ENCODE measurements at places on chromosomes 1 and 21.
A peak's percentile ranks its signal among the peaks of the same experiment; 100 is the strongest.

- no peak for DNase-seq
These were observed 28.4 kb upstream of the BCAS2 start for GRCh38 chr1:114609826-114610225.

DNA sequence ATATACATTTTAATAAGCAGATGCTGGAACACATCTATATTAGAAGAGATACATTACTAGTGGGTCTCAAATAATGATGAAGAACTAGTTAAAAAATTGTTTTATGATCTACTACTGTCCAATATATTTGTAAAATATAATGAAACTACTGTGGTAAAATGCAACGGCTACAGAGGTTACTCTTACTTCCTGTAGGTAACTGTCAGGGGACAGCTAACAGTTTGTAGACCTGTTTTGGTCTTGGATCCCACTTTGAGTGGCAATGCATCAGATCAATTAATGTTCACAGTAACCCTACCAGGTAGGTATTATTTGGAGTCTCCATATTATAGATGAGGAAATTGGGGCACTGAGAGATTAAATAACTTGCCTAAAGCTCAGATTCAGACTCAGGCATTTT lies 26.7 kb upstream of the MYSM1 start:
- no peak for DNase-seq

GRCh38 chr1:39269791-39270342 lies 65.4 kb downstream of the MACF1 start:
- no peak for DNase-seq

DNA sequence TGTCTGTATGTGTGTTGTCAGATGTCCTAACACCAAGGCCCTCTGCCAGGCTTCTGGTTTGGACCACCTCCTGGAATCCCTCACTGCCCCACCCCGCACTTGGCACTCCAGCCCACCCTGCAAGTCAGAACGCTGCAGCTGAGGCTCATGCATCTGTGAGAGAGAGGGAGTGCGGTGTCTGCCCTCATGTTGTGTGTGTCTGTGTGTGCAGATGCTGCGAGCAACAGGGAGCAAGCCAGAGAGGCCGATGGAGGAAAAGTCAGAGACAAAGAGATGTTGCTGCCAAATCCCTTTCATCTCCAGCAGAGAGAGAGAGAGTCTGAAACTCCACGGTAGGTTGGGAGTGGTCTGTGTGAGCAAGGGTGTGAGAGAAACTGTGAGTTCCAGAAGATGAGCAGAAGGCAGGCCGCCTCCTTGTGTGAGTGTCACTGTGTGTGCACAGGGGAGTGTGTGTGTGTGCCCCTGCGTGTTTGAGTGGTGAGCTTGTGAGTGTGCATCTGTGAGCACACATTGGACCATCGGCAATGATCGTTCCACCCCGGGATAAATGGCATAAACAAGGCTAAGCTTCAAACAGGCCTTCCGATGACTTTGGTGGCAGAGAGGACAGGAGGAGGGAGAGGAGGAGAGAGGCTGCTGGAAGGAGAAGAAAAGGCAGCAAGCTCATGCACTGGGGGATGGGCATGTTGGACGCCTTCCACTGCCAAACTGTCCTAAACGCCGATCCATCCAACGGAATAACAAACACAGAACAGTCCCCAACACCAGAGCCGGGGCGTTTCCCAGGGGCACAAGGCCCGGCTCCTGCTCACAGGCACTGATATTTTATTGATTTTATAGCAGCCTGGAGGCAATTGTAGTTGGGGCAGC lies 99.2 kb upstream of the GRIK3 start:
- DNase-seq, result no peak

DNA sequence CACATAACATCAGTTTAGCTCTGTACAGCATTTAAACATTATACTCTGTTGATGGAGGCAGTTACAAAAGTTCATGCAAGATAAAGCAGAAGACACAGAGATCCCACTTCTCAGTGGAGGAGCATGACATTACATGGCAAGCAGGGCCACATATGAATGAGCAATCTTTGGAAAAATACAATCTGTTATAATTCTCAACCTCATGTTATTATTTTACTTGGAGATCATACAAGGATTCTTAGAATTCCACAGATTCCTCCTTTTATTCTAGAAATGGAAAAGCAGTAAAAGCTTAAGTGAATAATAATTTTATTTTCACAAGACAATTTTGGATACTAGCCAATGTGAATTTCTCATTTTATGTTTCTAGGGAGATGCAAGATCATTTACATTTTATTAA lies 66.6 kb downstream of the IFI44 start:
- DNase-seq, result no peak

GRCh38 chr1:24986372-24986965 lies 56.4 kb upstream of the RUNX3 start:
- no peak for DNase-seq

- no peak for DNase-seq
These were observed 155.9 kb upstream of the HMCN1 start for GRCh38 chr1:185578293-185578692.

- no peak for DNase-seq
These were observed 20.9 kb downstream of the FGGY start for GRCh38 chr1:59317780-59318179.

GRCh38 chr21:24561291-24561690 lies 1046.0 kb downstream of the MRPL39 start:
- no peak for DNase-seq

DNA sequence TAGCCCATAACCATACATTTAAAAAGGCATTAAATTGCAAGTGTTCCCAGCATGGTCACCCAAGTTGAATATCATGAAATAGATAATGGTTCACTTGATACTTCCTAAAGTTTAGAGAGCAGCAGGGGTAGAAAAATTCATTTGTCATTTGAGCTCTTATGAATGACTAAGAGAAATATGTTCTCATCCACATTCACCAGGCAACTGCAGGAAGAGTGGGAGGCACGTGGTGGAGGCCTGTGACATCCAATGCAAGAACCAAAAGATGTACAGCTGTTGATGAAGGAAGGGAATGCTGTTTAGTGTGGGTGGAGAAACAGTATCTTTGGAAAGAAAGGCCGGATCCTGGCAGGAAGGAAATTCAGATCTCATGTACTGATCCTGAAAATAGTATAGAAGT lies 473.1 kb downstream of the ADGRL2 start:
- no peak for DNase-seq

- no peak for DNase-seq
These were observed 85.0 kb upstream of the AK4 start for GRCh38 chr1:65063025-65063424.

GRCh38 chr1:50308878-50309277 lies 114.4 kb downstream of the DMRTA2 start:
- peak; percentile 47 for DNase-seq

GRCh38 chr1:6465461-6466005 lies 440 bp downstream of the TNFRSF25 start:
- DNase-seq, result no peak

Data from SK-N-SH (cell line).